AG04449 (cell line): ENCODE measurements at places on chromosomes 5 and 9.

- DNase-seq: no peak
Observed at GRCh38 chr5:74336297-74336696, 304.2 kb downstream of the ENC1 start.

DNA sequence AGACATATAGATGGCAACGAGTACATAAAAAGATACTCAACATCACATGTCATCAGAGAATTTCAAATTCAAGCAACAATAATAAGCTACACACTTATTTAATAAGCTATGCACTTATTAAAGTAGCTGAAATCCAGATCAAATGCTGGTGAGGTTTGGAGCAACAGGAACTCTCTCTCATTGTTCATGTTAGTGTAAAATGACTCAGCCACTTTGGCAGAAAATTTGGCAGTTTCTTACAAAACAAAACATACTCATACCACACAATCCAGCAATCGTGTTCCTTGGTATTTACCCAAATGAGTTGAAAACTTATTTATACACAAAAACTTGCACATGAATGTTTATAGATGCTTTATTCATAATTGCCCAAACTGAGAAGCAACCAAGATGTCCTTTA lies 131.5 kb upstream of the NFIL3 start:
- DNase-seq: no peak

DNA sequence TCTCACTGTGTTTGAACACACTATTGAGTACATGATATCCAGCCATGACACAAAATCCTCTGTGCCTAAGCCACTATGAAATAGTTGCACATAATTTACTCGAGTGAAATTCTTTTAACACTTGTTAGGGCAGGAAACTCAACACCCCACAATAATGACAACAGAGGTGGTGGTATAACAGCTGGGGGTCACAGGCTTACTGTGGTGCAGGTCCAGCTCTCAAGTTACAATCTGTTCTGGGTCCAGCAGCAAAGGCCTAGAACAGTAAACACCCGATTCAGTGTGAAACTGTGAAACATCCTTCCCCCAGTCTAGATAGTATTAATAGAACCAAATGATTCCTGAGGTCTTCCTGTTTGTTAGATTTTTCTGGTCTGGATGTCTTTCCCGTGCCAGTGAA lies 102.9 kb upstream of the APC start:
- DNase-seq: no peak

DNA sequence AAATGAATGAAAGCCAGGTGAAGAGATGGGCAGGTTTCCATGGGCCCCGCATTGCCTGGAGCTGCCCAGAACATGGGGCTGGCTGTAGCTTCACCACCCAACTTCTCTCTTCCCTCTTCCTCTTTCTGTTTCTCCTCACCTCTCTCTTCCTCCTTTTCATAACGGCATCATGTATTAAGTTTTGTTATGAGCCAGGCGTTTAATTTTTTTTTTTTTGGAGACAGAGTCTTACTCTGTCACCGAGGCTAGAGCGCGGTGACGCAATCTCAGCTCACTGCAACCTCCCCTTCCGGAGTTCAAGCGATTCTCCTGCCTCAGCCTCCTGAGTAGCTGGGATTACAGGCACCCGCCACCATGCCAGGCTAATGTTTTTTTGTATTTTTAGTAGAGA lies 13.0 kb upstream of the SPINK4 start:
- no peak for DNase-seq

DNA sequence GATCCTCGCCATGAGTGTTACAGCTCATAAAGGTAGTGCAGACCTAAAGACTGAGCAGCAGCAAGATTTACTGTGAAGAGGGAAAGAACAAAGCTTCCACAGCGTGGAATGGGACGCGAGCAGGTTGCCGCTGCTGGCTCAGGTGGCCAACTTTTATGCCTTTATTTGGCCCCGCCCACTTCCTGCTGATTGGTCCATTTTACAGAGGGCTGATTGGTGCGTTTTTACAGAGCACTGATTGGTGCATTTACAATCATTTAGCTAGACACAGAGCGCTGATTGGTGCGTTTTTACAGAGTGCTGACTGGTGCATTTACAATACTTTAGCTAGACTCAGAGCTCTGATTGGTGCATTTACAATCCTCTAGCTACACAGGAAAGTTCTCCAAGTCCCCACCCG lies 13.9 kb downstream of the PLK2 start:
- no peak for DNase-seq

DNA sequence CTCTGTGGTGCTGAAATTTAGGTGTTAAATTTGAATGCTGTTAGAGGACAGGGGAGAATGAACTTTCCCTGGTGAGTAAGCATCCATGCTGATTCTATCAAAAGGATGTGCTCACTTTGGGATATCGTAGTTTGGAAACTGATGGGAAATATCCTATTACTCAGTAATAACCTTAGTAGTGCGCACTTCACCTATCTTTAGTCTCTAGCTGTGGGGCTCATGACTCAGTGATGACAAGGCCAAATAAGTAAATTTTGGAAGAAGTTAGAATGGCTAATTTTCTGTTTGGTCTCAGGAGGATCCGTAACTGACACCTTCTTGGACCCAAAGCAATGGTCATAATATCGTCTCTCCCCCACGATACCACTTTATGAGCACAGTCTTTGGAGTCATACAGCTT lies 448.4 kb downstream of the PSAT1 start:
- no peak for DNase-seq

GRCh38 chr5:83527221-83527620 lies 55.7 kb downstream of the VCAN start:
- DNase-seq: no peak

DNA sequence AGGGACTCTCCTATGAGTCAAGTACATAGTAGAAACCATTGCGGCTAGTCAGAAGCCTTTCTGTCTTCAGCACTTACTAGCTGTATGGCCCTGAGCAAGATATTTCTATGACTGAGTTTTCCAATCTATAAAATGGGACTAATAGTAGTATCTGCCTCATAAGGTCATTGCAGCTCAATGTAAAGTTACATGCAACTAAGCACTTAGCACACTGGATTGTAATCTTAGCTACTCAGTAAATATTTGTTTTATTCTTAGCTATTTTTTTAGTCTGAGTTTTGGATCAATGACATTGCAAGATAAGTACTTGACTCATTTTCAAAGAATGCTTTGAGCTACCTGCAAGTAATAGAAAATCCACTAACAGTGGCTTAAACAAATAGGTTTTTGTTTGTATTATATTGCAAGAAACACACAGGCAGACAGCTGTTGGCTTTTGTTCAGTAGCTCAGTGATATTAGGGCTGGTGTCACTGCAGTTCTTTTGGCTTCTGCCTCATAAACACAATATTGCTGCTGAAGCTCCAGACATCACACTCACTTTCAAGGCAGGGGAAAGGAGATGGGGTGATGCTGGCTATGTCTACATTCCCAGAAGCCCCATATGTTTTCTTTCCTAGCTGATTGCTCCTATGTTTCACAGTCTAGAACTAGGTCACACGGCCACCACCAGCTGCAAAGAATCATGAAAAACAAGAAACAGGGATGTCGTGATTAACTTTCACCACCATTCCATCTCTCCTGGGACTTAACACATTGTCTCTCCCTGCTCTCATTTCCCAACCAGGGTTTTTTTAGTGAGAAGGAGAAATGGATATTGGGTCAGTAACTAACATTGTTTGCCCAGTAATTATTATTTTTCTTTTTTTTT lies 26.9 kb upstream of the FAT2 start:
- DNase-seq: no peak

GRCh38 chr5:73365301-73365853 lies 83.2 kb downstream of the FOXD1 start:
- DNase-seq: no peak

- DNase-seq: no peak
Observed at GRCh38 chr9:134875371-134875770, 5.2 kb upstream of the FCN2 start.

GRCh38 chr5:154829181-154829588 lies 21.2 kb downstream of the FAXDC2 start:
- no peak for DNase-seq

- no peak for DNase-seq
Observed at GRCh38 chr9:125881042-125881441, 133.9 kb downstream of the PBX3 start.

- DNase-seq: no peak
Observed at GRCh38 chr9:86676396-86676795, 270.9 kb downstream of the GAS1 start.
